ENCODE measurements at places on chromosomes 16 and 17.

GRCh38 chr17:48757524-48757961, 29.0 kb upstream of the HOXB13 start:
- peak; percentile 16 for DNase-seq

DNA sequence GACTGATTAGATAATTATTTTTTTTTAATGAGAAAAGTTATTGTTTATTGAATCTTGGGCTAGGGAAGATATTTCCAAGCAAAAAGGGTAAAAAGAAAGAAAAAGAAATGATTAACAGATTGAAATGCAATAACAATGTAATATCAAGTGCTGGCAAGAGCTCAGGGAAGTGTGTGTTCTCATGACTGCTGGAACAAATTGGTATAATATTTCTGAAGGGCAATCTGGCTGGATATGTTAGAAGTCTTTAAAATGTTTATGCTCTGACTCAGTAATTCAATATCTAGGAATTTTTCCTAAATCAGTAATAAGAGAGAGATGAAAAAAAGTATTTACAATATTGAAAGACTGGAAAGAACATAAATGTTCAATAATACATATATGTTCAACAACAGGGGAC, 7.6 kb upstream of the ZNF624 start:
- no peak for DNase-seq

GRCh38 chr17:46176975-46177374, 16.3 kb downstream of the KANSL1 start:
- DNase-seq = no peak

- DNase-seq = no peak
Measured at GRCh38 chr17:63722403-63722802, 19.2 kb downstream of the STRADA start.

DNA sequence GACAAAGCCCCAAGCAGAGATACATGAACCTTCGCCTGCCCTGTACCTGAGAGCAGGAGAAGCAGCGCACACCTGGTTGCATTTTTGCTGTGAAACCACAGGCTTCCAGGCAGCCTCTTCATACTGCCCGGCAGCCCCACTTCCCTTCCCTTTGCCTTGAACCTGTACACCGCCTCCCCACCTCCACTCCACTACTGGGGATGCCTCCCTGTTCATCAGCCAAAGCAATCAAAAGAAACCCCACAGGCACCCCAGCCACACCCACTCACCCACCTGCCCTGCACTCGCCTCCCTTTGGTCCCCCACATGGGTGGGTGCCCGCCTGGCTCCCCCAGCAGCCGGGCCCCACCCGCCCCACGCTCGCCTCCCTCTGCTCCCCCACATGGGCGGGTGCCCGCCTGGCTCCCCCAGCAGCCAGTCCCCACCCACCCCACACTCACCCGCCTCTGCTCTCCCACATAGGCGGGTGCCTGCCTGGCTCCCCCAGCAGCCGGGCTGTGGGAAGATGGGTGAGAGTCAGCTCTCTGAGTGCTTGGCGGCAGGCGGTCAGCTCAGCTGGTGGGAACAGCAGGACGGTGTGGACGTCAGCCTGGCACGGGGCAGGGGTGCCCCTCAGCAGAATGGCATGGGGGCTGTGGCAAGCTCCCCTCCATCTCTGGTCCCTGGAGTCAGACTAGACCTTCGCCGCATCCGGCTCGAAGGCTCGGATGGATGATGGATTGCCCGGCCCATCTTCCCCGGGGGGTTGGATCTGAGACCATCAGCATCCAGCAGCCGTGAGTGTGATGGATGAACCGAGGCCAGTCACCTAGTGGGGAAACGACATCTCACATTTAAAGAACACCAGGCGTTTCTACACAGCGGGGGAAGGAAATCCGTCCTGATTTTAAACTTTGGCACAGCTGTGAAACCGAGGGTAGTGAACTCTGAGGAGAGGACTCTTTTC, 135.6 kb downstream of the BANP start:
- DNase-seq = no peak

DNA sequence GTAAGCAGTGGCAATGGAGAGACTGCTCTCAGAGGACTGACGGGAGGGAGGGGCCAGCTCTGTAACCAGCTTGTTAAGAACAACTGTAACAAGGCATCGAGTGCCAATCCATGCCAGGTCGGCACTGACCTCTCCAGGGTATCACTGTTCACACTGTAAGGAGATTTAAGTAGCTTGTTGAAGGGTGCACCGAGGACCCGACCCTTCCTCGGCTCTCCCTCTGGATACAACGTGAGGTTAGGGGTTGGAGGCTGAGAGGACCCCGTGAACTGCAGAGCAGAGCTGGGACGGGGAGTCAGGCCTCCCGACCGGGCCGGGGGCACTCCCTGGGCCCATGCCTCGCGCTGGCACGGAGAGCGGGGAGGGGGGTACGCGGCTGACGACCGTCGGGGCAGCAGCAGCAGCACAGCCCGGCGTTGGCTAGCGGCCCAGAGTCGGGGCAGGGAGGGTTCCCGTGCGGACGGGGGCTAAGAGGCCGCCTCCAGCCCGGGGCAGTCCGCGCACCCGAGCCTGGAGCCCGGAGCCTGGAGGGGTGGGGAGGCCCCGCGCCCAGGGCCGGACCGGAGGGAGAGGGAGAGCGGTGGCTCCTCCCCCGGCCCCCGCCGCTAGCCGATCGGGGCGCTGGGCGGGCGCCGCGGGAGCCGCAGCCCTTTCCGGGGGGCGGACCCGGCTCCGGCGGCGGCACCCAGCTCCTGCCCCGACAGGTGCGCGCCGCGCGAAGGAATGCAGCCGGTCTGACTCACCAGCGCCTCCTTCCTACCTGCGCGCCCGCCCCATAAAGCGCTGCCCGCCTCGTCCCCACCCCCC, at the start of gene ITGB4:
Gene ITGB4 (plus strand): TSS at position 804 of the 807 bp plus-strand sequence. CDS start 3,245 bp downstream, outside the sequence.
- no peak for DNase-seq

- DNase-seq = no peak
Measured at GRCh38 chr17:82627405-82627804, 20.8 kb downstream of the WDR45B start.

- DNase-seq = no peak
Measured at GRCh38 chr17:37820313-37820994, 75.6 kb upstream of the HNF1B start.

GRCh38 chr16:87815567-87815966, 49.8 kb upstream of the KLHDC4 start:
- DNase-seq = no peak

DNA sequence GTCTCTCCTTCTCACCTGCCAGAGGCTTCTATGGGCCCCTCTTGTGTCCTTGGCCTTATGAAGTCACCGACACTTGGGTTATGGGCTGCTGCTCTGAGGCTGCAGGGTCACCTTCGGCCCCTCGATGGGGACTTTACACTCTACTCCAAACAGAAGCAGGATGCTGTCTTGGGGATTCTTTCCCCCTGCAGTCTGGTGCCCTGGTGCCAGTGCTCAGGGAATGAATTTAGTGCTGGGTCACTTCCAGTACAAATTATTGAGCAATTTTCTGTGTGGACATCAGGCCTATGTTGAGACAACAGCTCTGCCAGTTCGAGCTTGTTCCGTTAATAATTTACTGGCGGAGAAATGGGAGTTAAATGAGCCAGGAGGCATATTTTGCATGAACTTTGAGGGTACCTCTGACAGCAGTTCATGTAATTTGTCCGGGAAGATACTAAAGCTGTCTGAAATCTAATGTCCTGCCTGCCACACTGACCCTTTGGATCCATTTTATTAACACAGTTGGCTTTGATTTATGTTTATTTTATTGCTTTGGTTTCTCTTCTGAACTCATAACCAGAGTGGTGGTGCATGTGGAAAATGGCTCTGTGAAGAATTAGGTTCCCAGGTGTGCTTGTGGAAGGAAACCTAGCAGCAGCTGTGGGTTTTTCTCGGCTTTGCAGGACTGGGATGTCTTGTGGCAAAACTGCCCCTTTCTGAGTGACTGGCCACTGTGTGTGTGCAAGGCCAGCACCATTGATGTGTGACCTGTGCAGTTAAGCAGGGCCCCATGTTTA, 34.1 kb upstream of the DHX8 start:
- no peak for DNase-seq

- no peak for DNase-seq
Measured at GRCh38 chr16:84054271-84054670, 11.7 kb upstream of the SLC38A8 start.

DNA sequence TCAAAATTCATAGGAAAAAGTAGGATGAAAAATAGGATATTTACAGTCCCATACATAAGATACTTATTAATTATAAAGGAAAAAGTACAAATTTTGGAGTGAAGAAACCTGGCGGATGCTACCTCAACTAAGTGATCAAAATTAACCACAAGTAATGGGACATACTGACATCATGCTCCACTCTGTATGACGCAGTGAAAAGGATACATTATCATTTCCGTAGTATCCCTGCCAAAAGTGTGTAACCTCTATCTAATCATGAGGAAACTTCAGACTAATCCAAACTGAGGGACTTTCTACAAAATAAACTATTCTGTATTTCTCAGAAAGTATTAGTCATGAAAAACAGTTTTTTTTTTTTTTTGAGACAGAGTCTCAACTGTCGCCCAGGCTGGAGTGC, 60.5 kb downstream of the TRIM37 start:
- no peak for DNase-seq

- DNase-seq = no peak
Measured at GRCh38 chr17:65259696-65260485, 122.7 kb downstream of the RGS9 start.

GRCh38 chr16:6682142-6682811, 650.4 kb upstream of the RBFOX1 start:
- DNase-seq = no peak

GRCh38 chr17:4719684-4720221, 9.3 kb downstream of the ARRB2 start:
- no peak for DNase-seq

GRCh38 chr17:43979011-43979410, 25.3 kb upstream of the PYY start:
- peak; percentile 36 for DNase-seq
